Activated CD8-positive, alpha-beta T cell treated with anti-CD3 and anti-CD28 coated beads, Interleukin-2, amount 10 ng/mL, durations not matched to agents 7 days and 5 days (primary cell): ENCODE measurements at places on chromosomes 2 and 18.

DNA sequence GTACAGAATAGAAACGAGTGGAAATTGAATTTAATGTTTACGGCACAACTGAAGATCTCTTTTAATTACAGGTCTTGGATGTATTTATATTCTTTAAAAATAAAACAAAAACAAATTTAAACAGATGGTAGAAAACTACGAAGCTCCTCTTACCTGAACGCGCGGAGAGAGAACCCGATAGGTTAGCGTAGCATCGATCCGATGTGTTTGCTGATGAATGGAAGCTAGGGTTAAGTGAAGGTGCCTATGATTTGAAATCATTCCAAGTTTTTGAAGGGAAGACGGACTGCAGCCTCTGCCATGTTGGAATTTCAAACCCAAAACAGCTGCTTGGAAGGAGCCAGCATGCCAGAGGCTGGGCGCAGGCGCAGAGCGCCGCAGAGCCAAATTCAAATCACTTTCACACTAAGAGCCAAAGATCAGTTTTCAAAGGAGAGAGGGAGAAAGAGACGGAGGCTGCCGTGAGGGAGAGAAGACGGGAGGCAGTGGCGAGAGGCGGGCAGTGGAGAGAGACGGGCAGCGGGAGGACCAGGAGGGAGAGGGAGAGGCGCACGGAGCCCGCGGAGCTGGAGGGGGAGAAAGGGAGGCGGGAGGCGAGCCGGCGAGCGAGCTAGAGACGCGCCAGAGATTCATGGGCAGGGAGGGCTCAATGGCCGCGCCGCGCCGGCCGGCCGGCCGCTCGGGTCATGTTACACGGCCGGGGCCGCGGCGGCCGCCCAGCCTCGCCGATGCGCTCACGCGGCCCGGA, at the start of gene FIGN:
Gene FIGN, minus strand, starts transcription at position 324 of the 748 bp plus-strand sequence. CDS start 1,081 bp downstream, outside the sequence.
- DNase-seq, result no peak

DNA sequence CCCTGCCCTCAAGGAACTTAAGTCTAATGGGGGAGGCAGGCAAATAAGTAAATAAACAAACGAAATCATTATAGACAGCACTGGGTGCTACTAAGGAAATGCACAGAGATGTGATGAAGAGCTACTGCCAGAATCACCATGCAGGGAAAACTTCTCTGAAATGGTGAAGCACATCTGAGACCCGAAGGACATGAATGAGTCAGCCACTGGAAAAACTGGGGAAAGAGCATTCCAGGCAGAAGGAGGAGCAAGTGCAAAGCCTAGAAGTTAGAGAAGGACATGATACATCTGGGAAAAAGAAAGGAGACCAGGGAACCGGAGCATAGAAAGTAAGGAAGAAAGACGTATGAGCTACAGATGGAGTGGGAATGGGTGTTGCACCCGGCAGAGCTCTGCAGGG, 56.8 kb downstream of the TGFA start:
- DNase-seq, result no peak

GRCh38 chr2:128686497-128686859, 367.8 kb upstream of the HS6ST1 start:
- DNase-seq, result peak; percentile 54

DNA sequence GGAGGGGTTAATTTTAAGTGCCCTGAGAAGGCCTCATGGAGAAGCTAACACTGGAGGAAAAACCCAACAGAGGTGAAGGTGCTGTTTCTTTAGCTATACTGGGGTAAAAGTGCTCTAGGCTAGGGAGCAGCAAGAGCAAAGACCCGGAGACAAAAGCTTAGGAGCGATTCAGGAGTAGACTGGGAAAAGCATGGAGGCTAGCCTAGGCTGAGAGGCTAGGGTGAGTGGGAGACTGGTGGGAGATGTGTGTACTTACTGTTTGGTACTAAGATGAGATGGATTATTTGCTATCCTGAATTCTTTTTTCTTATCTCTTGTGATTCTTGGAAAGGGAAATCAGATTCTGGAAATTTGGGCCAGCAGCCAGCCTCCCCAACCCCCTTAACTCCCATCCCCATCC, 2.0 kb downstream of the GIGYF2 start:
- DNase-seq, result no peak

DNA sequence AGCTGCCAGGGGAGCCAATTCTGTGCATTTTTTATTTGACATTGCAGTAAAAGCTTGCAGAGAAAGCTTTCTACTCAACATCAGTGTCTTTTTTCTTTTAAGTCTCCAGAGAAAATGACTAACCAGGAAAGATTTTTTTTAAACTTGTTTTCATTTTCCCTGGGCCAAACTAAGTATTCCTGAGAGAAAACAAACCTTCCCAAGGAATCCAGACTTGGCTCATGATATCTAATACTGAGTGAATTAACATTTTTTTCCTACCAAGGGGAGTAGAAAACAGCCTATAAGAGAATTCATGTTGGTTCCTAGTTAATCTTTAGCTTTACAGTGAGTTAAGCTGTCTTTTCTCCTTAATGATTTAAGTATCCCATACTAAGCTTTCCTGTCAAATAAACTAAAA, 46.7 kb downstream of the DAPL1 start:
- no peak for DNase-seq

DNA sequence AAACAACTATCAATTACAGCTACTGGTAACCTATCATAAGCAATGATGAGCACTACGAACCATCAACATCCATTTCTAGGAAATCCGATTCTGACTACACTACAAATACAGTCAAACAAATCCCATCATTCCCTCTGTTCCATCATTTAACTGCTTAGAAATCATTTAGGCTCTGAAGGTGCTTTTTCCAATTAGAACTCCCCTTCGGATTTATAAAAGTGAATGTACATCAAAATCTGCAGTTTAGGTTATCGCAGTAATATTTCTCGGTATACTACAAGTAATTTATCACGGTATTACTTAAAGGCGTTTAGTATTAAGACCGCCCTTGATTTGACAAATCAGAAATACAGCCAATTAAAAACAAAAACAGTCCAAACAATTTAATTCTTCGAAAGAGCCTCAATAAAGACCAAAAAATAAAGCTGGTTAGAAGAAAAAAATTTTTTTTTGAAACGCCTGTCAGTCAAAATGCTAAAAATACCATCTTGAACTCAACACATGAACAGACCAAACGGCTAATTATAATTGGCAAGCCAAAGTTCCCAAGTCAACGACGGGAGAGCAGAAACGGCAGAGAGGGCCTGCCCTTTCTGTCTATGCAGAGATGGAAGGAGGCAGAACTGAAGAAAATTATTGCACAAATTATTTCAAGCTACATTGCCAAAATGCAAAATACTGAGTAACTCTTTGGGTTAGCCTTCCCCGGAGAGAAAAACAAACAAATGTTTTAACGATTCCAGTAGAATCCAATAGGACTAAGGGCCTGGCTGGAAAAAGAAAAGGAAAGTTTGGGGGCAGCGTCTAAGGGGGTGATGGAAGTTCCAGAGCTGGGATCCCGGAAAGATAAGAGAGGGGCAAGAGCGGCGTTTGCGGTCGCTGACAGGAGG, 1.2 kb downstream of the VPS54 start:
- no peak for DNase-seq

- no peak for DNase-seq
These were observed 41.4 kb downstream of the AOX1 start for GRCh38 chr2:200627110-200627770.

DNA sequence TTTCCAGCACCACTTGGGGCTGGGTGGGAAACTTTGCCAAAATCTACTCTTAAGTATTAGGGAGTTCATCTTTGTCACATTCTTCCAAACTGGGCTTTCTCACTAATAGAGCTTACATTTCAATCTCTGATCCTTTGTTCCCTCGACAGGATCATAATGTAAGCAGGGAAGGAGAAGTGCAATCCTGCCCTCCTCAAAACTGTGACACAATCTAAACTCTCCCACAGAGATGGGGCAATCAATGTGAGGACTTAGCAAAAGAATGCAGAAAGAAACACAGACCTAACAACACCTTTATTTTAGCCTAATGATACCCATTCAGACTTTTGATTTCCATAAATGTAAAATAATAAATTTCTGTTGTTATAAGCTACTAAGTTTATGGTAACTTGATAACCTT, 40.8 kb downstream of the DSEL start:
- DNase-seq, result no peak

- DNase-seq, result no peak
These were observed 23.6 kb upstream of the LTBP1 start for GRCh38 chr2:32923109-32923508.

DNA sequence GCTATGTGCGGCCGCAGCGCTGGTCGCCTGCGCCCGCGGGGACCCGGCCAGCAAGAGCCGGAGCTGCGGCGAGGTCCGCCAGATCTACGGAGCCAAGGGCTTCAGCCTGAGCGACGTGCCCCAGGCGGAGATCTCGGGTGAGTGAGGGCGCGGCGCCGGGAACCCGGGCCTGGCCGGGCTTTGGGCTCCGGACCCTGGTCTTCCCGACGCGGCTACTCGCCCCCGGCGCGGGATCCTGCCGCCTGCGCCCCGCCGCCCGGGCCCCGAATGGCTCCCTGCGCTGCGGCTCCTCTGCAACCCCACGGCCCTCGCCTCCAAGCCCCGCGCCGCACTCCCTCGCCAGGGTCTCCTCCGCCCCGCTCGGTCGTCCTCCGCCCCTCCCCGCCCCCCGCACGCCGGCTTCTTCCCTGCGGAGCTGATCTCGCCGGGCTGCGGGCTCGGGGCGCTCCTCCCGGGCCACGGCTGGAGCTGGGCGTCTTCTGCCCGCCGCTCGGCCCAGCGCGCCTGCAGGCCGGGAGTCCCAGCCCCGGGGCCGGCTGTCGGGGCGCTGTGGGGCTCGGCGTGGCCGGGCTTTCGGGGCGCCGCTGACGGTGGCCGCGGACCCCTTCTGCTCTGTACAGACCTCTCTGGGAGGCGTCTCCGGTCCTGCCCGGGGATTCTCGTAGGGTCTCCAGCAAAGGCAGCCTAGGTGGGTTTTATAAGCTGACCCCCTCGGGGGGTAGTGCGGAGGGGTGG, 652 bp downstream of the GPC1 start:
- DNase-seq, result no peak

GRCh38 chr2:8552293-8552801, 129.5 kb upstream of the ID2 start:
- DNase-seq, result no peak
